Stimulated activated CD4-positive, alpha-beta T cell treated with anti-CD3 and anti-CD28 coated beads, Interleukin-1b, Interleukin-23, amount 100 ng/mL, for 4 hours (primary cell): ENCODE measurements at places on chromosomes 7 and 10.

DNA sequence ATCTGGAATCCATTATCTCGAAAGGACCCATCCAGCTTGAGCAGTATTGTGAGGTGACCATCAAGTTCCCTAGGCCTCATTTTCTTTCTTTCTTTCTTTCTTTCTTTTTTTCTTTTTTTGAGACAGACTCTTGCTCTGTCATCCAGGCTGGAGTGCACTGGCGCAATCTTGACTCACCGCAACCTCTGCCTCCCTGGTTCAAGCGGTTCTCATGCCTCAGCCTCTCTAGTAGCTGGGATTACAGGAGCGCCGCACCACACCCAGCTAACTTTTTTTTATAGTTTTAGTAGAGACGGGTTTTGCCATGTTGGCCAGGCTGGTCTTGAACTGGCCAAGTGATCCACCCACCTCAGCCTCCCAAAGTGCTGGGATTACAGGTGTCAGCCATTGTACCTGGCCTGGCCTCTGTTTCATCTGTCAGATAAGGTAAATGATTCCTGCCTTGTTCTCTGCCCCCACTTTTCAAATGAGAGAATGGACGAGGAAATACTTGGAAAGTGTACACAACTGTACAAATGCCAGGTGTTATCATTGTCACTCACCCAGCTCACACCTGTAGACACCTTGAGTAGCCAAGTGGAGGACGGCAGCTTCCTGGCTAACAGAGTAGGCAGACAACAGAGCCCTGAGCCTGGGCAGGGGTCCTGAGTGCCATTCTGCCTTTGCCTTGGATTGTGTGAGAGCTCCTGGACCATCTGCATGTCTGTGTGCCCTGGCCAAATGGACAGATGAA, 54.1 kb downstream of the HK1 start:
- DNase-seq = no peak

DNA sequence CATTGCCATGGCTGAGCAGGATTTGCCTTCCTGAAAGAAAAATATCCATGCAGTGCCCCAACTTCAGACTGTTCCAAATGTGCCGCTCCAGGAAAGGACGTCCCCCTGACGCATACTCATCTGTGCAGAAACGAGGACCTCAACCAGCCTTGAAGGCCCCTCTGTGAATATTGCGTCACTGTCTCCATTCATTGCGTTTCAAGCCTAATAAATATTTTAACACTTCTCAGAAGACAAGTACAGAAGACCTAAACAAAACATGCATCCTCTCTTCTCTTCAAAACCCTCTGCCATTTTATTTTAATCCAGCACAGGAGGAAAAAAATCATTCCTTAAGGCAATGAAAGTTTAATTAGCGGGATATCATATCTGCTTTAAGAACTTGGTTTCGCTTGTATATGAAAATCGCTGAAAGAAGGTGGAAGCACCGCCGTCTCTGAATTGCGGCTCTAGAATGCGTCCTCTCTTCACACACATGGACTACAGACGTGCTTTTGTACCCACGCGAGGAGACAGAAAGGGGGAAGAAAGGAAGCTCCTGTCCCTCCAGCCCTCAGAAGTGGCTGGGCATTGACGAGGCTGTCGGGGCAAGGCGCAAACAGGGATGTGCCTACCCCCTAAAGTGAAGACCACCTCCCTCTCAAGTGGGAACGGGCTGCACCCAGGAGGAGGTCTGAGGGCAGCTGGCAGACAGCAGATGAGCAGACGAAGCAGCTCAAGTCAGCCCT, 36.8 kb downstream of the RGS10 start:
- DNase-seq = no peak

GRCh38 chr10:72167118-72167517, 48.7 kb upstream of the ANAPC16 start:
- DNase-seq = no peak

- DNase-seq = no peak
Observed at GRCh38 chr7:92614660-92615174, 24.5 kb upstream of the FAM133B start.

- no peak for DNase-seq
Observed at GRCh38 chr7:3149231-3149995, 105.7 kb upstream of the CARD11 start.

DNA sequence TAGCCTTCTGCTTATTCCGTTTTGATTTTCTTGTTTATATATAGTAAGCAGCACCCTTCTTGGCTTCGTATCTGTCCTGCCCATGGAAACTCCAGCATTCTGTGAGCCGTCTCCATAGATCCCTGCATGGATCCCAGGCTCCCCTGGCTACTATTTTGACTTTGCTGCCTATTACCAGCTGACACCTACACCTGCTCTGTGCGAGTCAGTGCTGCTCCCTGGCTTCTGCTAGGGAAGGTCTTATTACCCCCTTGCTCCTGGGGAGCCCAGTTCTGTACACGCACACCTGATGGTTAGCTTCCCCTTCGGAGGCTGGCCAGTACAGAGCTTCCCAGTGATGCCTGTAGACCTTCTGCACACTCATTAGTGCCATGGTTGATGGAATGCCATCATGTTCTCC, 35.4 kb downstream of the NACAD start:
- no peak for DNase-seq

DNA sequence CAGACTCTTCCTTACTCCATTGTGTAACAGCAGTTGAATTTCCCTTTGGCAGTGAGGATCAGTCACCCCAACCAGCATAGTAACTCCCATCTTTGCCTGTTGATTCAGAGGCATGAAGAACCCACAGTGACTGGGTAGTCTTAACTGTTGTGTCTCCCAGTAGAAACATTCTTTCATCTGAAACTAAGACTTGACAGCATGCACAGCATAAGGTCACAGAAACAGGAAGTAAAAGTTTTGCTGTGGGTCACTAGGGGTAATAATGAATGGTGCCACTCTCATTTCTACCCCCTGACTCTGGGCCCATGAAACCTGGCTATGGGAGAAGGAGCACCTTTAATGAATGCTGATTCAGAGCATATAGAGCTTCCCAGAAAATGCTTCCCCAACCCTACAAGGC, 8.3 kb upstream of the FRMPD2 start:
- no peak for DNase-seq

DNA sequence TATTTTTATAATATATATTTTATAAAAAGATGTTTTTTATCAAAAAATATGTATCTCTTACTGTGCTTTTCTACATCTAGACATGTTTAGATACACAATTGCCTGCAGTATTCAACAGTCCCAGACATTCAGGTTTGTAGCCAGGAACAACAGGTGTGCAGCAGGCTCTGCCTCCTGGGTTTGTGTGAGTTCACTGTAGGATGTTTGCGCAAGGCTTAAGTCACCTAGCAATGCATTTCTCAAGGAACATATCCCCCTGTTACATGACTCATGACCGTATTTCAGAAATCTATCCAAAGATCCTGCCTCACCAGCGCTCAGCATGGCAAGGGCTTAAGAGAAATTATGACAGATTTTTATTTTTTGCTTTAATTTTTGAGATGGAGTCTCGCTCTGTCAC, 41.5 kb downstream of the PITRM1 start:
- no peak for DNase-seq

GRCh38 chr7:123352973-123353372, 153.2 kb upstream of the SLC13A1 start:
- DNase-seq = no peak

DNA sequence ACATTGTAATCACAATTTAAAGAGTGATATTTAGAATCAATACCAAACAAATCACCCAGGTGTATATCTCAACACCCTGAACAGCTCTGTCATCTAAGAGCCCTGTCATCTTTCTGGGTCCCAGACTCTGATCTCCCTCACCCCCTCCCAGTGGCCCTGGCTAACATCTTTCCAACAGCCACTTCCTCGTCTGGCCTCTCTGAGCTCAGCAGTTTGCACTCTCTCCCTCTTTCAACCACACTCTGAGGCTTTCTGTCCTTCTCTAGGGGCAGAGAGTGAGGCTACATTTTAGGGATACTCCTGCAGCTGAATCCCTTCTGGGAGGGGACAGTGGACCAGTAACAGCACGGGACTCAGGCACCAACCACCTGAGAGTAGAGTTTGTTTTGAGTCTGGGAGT, 17.1 kb upstream of the PRRT4 start:
- DNase-seq = no peak

DNA sequence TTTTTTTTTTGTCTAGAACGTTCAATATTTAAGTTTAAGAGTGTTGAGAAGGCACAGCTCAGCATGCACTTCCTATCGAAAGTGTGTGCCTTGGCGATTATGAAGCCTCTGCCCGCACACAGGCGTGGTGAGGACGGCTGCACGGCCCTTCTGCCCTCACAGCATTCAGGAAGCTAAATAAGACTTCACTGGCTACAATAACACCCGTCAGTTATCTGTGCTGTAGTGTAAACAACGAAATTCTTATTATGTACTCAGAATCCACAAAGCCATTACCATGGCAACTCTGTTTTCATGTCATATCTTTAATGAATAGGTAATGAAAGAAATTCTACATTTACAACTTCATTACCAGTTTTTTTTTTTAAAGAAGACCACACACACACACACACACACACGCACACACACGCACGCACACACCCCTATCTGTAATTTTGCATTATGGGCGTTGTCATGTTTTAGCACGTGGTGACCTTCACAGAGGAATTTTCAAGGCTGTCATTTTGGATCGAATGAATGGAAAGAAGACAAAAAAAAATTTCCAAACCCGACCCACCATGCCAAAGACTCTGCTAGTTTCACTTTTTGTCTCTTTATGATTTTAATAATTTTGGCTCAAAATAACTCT, 254.8 kb upstream of the CTBP2 start:
- no peak for DNase-seq

DNA sequence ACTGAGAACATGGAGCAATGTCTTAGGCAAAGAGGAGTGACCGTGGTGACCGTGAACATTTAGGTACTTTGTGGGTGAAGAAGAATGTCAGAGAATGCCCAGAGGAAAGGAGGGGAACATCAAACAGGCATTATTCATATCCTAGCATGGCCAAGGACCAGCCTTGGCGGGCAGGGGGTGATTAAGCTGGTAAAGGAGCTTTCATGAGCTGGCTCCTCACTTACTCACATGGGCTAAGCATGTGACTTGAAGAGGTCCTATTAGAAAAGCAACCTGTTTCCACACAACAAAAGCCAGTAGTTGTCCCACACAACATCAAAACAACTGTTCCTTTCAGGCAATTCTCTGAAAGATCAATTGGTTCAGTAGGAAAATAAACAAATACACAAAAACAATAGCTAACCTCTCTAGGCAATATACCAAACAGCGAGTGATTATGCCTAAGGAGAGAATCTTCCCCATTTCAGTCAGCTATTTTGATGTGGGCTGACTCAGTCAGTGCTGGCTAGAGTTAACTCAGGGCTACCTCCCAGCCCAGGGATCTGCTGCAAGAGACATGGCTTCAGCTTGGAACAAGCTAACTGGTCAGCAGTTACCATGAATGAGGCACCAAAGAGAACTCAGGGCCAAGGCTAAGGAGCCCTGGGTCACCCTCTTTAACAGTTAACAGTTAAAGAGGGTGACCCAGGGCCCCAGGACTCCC, 283.5 kb downstream of the ARHGAP12 start:
- DNase-seq = no peak

DNA sequence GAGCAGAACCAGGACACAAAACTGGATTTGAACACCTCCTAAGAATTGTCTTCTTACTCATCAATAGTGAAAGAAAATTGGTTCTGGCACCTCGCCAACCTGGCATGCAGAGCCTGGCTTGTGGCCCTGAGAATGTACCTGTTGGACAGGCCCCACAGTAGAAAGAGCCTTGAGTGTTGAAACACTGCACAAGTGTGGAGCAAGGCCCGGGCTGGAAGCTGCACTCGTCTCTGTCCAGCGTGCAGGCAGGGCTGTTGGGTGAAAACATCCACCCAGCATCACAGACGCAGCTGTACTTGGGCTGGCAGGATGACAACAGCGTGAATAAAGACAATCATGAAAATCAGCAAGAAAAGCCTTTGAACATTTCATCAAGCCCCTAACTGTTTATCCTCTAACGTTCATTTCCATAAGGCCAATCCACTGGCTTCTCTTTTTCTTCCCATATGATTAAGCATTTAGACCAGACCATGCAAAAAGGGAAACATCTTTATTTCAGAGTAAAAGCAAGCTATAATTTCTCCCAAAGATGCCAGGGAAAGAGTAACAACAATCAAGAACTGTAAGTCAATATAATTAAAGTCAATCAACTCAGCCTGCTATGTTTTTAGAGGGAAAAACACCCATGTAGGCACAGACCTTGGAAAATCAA, 15.6 kb downstream of the CUBN start:
- no peak for DNase-seq

DNA sequence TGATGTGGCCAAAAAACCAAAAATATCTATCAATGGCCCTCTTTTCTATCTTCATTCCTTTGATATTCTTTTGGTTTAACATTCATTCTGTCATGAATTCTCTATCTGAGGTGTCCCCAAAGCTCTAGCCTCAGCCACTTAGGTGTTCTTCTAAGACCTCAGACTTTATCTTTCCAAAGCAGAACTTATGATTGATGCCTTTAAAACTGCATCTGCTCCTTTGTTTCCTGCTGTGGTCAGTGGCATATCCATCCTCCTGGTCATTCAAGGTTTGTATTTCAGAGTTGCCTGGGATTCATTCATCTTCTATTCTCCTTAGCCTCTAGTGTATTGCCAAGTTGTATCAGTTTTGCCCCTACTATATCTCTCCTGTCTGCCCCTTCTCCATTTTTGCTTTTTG, 30.6 kb downstream of the FHIP2A start:
- no peak for DNase-seq

DNA sequence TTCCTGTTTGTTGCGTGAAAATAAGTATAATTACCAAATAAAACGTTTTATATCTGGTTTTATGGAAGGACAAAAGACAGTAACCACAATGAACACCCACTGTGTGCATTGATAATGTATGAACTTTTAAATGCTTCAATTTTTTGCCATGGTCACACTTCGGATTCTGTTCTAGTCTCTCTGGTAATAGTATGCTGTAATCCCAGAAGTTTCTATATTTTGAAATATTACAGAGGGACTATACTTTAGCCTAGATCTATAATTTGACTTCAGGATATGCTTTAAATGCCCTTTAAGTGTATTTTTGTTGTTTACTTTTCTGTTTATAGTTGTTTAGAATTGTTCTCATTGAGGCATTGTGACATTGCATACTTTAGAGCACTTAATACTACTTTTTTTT, 1.5 kb downstream of the ZNF518A start:
- DNase-seq = no peak

- no peak for DNase-seq
Observed at GRCh38 chr10:18231480-18231879, 91.3 kb downstream of the CACNB2 start.

DNA sequence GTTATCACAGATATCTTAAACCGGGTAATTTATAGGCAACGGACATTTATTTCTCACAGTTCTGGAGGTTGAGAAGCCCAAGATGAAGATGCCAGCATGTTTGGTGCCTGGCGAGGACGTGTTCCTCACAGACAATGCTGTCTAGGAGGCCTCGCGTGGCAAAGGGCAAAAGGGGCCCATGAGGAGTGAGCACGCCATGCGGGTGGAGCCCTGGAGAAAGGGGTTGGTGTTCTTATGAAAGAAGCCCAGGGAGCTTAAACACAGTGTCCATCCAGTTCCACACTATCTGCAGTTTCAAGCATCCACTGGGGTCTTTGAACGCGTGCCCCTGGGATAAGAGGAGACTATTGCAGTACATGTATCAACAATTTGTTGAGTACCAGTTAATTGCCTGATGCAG, 51.4 kb downstream of the CXCL12 start:
- DNase-seq = no peak
